ENCODE measurements at places on chromosomes 5 and 9.

GRCh38 chr5:107263387-107264018 is 407.2 kb downstream of the EFNA5 start:
- DNase-seq, result no peak

DNA sequence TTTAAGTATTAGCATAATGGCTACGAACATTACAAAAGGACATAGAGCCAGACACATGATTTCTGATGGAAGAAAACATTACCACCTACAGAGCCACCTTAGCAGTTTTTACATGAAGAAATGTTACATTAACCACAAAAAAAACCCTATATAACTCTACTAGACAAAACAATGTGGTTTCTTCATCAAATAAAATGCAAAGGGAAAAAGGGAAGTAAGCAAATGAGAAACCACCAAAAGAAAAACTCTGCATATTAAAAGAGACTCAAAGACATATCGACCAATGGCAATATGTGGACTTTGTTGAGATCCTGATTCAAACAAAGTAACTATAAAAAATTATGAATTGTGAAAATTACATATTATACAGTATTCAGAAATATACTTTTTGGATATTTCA is 132.7 kb downstream of the TSSK1B start:
- DNase-seq, result no peak

DNA sequence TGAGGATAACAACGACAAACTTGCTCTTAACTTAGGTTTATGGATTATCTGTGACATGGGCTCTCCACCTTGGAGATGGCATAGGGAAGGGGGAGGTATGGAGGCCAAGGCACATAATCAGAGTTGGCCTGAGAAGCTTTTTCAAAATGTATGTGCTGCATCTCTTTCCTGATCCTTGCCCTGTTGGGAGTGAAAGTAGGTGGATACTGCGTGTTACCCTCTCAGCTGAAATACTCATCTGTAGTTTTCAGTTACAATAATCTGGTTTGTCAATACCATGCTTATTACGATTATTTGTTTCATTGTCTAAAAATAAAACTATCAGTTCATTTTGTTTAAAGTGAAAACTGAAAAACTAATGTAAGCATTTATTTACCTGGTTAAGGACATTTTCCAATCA is 86.7 kb downstream of the SLC44A1 start:
- DNase-seq, result no peak

GRCh38 chr9:132171702-132172101 is 9.8 kb downstream of the NTNG2 start:
- DNase-seq, result no peak

- no peak for DNase-seq
These were observed 346.8 kb upstream of the FAM174A start for GRCh38 chr5:100188339-100188738.

- DNase-seq, result no peak
These were observed at the start of gene LMX1B for GRCh38 chr9:126613651-126614050. Gene LMX1B (plus strand): TSS chr9:126613928. CDS start chr9:126614450, 522 bp downstream.

DNA sequence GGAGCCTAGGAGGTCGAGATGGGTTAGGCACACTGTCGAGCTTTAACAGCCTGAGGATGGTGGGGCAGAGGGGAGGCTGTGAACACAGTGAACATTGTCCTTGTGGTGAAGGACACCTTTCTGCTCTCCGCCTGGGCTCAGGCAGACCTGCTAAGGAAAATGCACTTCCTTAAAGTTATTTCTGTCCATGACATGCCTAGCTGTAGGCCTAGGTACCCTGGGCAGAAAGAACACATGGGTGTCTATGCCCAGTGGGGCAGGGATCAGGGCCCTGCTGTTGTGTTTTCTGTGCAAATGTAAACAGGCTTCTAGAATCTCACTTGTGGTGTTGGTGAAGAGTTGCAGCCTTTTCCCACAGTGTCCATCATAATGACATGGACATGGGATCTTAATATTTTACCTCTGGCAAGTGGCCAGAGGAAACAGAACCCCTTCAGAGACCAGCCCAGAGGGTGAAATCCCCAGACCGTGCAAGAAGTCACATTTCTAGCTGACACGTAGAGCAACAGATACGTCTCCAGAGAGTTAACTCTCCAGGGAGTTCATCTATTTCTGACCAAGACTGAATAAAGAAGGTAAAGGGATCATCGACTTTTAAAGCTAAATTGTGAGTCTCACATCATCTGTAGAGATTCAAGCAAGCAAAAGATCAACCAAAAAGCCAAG is 79.2 kb downstream of the C9orf152 start:
- DNase-seq, result no peak

GRCh38 chr9:6692433-6692832 is 46.9 kb upstream of the GLDC start:
- no peak for DNase-seq

GRCh38 chr9:113492343-113493202 is 29.0 kb downstream of the RGS3 start:
- peak; percentile 58 for DNase-seq

- DNase-seq, result no peak
These were observed 11.0 kb downstream of the CCT5 start for GRCh38 chr5:10261065-10261464.

DNA sequence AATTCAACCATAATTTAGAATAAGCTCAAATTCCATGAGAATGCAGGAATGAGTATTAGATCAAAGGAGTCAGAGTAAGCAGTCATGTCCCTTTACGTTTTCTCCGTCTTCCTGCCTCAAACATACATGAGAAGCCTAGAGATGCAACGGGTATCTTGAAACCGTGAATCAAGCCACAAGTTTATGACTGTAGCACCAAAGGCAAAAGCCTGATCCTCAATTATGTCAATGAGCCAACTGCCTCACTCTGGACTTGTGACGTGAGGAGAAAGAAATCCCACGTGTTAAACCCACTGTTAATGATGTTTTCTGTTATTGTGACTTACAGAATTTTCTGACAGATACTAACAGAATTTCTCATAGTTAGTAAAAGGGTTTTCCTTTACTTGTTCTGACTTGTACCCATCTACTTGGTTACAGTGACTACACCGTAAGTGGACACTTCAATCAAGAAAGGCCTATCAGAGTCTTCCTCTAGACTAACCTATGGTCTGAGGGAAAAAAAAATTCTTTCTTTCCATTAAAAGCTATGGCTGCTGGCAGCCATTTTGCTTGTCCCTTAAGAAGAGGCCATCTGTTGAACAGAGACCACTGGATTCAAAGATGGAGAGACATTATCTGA is 35.3 kb upstream of the HK3 start:
- DNase-seq, result no peak

GRCh38 chr9:107712390-107712789 is 222.8 kb upstream of the KLF4 start:
- DNase-seq, result no peak

DNA sequence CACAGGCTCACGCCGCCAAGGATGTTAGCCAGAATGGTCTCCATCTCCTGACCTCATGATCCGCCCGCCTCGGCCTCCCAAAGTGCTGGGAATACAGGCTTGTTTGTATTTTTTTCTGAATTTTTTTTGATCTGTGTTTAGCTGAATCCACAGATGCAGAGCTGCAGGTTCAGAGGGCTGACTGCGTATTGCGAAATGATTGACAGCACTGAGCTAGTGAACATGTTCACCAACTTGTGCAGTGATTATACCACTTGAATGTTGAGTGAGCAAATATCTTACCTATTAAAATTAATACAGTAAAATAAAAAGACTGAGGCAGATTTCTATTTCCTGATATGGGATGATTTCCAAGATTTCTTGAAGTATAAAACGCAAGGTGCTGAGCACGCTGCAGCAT is 123.1 kb upstream of the PHYKPL start:
- DNase-seq, result no peak

GRCh38 chr5:73969195-73970036 is 343.4 kb downstream of the ARHGEF28 start:
- DNase-seq, result no peak

DNA sequence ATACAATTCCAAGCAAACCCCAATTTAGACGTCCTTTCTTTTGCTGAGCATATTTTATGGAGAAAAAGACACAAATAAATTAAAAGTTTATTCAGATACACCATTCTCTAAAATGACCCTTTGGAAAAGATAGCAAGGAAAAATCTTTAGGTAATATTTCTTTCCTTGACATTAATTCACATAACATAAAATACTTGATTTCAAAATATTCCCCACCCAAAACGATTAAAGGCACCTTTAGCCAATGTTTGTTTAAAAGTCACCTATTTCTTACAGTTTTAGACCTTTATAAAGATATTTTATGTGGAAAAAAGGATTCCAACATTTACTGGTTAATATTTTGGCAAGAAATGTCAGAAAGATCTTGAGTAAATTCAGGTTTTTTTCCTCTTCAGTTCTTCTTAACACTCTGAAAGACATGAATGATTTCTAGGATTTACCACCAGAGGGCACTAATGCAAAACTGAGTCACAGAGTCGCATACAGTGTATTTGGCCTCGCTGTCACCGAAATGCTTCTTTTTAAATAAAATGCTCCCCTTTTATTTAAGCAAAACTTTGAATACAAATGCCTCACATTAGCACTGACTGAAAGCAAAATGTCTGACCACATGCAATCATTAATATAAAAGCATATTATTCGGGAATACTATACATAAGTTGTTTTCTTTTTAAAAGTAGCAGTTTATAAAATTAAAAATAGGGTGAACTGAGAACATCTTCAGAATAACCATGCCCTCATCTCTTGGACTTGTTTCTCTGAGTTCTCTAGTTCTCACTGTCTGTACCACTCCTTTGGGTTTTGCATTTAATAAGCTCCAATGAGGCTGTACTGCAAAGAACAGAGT is 122.5 kb downstream of the SLC1A3 start:
- DNase-seq, result peak; percentile 42

DNA sequence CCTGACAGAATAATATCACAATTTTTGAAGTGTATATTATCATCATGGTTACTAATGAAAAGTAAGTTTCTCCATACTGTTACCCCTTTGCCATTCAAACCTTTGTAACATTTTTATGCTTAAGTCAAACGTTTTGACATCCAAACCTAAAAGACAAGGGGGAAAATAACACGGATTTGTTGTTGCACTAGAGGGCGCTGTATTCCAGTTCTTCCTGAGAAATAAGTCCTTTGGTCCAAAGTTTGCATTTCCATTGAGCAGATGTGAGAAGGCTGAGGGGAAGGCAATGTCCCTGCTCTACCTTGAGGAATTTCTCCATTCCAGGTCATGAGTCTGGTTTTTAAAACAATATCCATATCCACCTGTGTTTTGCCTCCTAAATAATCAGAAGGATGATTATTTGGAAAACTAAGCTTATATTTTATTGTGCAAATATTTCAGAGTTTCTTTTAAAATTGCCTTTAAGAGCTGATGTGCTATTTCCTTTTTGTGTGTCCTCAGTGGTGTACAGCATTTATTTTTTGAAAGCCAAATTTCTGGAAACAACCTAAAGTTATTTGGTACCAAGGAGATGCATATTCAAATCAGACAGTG is 9.7 kb downstream of the LECT2 start:
- peak; percentile 16 for DNase-seq

DNA sequence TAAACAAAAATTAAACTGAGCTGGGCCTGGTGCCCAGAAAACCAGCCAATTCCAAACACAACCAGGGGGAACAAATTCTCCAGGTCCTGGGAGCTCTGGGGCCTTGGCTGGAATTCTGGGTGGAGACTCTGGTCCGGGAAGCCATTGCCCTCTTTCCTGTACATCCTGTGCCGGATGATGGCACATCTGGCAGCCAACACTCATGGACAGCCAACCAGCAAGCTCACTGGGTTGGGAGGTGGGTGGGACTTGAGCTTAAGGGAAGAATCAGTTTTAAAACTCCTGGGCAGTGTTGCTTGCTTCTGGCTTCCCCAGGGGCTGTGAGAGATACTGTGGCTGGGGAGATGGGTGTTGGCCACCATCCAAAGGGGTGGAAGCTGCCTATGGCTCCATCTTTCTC is 56.1 kb downstream of the PCDH1 start:
- DNase-seq, result no peak

- DNase-seq, result no peak
These were observed 3.6 kb upstream of the PAX5 start for GRCh38 chr9:37037503-37038301.

- no peak for DNase-seq
These were observed 52.8 kb downstream of the PTCD2 start for GRCh38 chr5:72372923-72373322.

DNA sequence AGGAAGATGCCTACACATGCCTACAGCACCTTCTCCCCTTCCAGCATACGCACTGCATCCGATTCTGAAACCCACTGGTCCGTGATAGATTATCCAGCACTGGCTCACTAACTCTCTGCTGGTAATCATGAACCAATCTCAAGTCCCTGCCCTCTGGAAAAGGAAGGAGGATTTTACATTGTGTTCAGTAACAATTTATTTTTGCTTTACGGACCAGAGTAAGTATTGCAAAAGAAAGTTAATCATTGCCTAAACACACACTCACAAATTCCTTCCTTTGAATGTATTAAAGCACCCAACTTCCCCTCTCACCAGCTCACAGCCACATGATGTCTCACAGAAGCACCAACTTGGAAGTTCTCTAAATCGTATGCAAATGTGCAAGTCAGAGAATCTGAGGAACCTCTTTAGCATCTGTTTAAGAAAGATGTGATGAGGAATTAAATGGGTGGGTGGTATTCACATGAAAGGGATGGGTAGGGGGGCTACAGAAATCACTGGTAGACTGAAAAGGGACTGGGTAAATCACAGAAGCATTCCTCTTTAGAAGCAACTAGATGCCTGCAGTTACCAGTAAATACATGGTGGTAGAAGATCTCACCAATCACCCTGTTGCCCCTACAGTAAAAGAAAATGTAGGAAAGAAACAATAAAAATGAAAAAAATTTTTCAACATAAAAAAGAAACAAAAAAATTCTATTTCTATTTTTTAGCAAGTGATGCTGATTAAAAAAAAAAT is 8.4 kb downstream of the GNAQ start:
- DNase-seq, result no peak
